Astrocyte (in vitro differentiated cells and primary cell): ENCODE measurements at places on chromosomes 3 and 15. TPM values are rescaled to one million over a fixed set of nuclear protein-coding genes. Genes with fewer than 3 reads are reported as not detected.

GRCh38 chr15:51796847-51797401 is 32.5 kb upstream of the TMOD3 start:
- no peak for DNase-seq
- no peak overlapping the region for H3K4me3 ChIP-seq
- H3K27me3 ChIP-seq: no peaks in the 10 kb centered on the region
- no peaks in the 10 kb centered on the region for H3K4me1 ChIP-seq
- H3K36me3 ChIP-seq: no peaks in the 10 kb centered on the region

DNA sequence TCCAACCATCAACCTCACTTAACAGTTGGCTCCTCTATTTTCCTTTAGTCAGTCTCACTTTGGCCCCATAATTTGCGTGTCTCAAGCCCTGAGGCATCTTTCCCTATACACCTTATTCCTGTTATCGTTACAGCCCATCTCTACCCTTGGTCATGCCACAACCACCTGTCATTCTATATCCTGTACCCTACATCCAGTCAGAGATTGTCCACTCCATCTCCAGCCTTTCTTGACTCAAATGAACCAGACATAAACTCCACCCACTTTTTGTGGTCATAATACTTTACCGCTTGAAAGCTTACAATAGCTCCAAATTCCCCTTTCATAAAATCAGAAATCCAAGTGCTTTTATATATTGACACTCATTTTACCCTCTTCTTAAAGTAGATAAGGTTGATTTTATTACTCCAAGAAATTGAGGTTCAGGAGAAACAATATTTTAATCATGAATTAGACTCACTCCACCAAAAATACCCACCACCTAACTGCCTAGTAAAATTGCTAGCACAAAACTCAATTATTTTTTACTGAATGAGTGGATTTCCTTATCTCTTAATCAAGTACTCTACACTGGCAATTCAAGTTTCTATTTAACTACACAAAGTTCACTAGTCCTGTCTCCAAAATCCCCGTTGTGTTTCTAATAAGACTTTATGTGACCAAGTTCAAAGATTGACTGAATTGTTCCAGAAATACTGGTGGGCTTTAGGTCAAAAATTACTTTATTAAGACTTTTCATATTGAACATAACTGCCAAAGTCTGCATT is 9.1 kb downstream of the CCR4 start:
- DNase-seq: no peak
- no peaks in the 10 kb centered on the region for H3K27me3 ChIP-seq
- H3K27ac ChIP-seq: no peak overlapping the region
- no peaks in the 10 kb centered on the region for H3K4me1 ChIP-seq
- no peaks in the 10 kb centered on the region for H3K36me3 ChIP-seq
- no peak overlapping the region for H3K4me3 ChIP-seq

- H3K4me3 ChIP-seq: no peak overlapping the region
- no peak overlapping the region for H3K27ac ChIP-seq
- no peaks in the 10 kb centered on the region for H3K36me3 ChIP-seq
- DNase-seq: no peak
Measured at GRCh38 chr3:116051040-116051439, 394.2 kb downstream of the LSAMP start.

- DNase-seq: peak; percentile 30
- H3K27ac ChIP-seq: no peak overlapping the region
- peaks cover 8% of the 10 kb centered on the region for H3K4me1 ChIP-seq
- no peaks in the 10 kb centered on the region for H3K36me3 ChIP-seq
- no peak overlapping the region for H3K4me3 ChIP-seq
Measured at GRCh38 chr3:61983479-61983878, 389.9 kb downstream of the FEZF2 start.

ERC2 gene
- 4.1 and 7.4 TPM in 2 replicates for total RNA-seq

SH3GL3 gene
- total RNA-seq: 2.5 and 2.7 TPM in 2 replicates

SKOR1 gene
- not detected in 2 replicates for total RNA-seq
